ENCODE measurements at places on chromosomes 4 and X. TPM values are rescaled to one million over a fixed set of nuclear protein-coding genes. Genes with fewer than 3 reads are reported as not detected.

Gene ESX1
- not detected for total RNA-seq

Gene GYPA
- total RNA-seq: not detected

DNA sequence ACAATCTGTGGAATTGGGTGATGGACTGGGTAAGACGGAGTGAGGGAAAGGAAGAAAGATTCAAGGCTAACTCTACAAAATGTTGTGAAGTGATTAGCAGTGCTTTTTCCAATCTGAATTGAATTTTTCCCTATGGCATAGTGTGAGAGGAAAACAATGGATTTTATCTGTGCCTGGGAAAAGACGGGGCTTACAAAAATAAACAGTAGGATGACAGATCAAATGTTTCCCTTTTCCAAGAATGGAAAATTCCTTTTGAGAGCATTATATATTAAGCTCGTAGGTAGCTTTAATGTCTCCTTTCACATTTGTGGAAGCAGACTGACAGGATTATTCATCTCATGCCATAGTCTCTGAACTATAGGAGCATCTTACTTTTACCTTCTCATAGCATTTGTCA, 27.8 kb downstream of the ATP11C start:
- DNase-seq: no peak

Gene FABP2
- total RNA-seq: not detected

DNA sequence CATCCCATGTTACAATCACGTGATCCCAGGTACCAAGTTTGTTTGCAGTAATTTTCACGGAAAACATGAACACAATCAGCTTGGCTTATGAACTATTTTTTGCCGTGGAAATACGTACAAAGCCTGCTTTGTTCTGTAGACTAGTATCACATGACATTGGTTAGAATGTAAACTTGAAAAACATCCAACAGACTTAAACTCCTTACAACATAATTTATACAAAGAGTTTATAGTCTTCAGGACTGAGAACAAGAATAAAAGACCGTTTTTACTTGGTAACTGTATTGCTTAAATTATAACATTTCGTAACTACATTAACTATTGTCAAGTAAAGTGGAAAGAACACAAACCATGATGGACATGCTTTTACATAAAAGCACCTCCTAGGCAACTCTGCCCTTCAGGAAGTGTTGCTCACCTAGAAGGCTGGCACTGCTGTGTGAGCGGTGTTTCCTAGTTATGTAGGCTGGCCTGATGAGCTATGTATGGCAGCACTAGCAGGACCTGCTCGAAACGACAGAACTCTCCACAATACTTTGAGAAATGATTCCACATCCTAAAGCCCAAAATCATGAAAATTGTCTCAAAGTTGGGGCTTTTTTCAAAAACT, 41.8 kb upstream of the WDR1 start:
- no peak for DNase-seq

Gene BCOR
- 60.8 TPM for total RNA-seq
